ENCODE measurements at places on chromosomes 11 and 22. TPM values are rescaled to one million over a fixed set of nuclear protein-coding genes. Genes with fewer than 3 reads are reported as not detected.

FBXO3 gene
- total RNA-seq: 20.2 TPM

CRYBA4 gene
- not detected for total RNA-seq

TMEM126B gene
- 57.2 TPM for total RNA-seq

KLHDC7B gene
- total RNA-seq: 0.16 TPM

PATZ1 gene
- total RNA-seq: 24.9 TPM

RTN4R gene
- 13.0 TPM for total RNA-seq

KDELR3 gene
- 64.2 TPM for total RNA-seq

OR5A2 gene
- total RNA-seq: not detected

GLYAT gene
- not detected for total RNA-seq

DNAJB7 gene
- not detected for total RNA-seq

MAPK8IP2 gene
- total RNA-seq: 1.0 TPM

TMPRSS6 gene
- total RNA-seq: not detected

RIC3 gene
- total RNA-seq: 0.38 TPM

MS4A7 gene
- not detected for total RNA-seq

OR51I1 gene
- not detected for total RNA-seq

EHBP1L1 gene
- total RNA-seq: 45.1 TPM

ZNHIT2 gene
- 20.5 TPM for total RNA-seq

LAYN gene
- total RNA-seq: 14.3 TPM

SLCO2B1 gene
- 2.3 TPM for total RNA-seq

KRTAP5-2 gene
- not detected for total RNA-seq

OTOG gene
- not detected for total RNA-seq
